ENCODE measurements at places on chromosomes 2 and 18.
A peak's percentile ranks its signal among the peaks of the same experiment; 100 is the strongest.

DNA sequence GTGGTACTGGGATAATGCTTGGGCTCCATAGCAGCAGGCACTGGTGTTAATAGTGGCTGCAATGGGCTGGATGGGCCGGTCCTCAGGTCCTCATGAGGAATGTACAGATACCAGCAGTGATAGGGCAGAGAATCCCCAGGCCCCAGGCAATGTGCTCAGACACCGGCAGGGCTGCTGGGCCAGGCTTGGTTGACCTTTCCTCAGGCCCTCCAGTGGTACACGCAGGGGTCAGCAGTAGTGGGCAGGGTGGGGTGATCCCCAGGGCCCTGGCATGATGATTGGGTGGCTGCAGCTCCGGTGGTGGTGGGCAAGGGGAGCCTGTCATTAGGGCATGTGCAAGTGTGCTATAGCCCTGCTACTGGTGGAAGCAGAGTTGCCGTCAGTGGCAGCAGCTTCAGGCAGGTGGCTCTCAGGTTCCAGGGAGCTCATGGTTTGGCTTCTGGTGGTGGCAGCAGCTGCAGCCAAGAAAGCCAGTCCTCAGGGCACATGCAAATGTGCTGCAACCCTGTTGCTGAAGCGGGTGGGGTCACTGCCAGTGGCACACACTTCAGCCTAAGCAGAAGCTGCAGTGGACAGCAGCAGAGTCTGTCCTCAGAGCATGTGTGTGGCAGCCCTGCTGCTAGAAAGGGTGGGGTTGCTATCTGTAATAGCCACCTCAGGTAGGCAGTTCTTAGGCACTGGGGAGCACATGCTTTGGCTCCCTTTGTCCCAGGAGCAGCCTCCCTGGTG, 56.8 kb downstream of the CCNT2 start:
- no peak for DNase-seq

DNA sequence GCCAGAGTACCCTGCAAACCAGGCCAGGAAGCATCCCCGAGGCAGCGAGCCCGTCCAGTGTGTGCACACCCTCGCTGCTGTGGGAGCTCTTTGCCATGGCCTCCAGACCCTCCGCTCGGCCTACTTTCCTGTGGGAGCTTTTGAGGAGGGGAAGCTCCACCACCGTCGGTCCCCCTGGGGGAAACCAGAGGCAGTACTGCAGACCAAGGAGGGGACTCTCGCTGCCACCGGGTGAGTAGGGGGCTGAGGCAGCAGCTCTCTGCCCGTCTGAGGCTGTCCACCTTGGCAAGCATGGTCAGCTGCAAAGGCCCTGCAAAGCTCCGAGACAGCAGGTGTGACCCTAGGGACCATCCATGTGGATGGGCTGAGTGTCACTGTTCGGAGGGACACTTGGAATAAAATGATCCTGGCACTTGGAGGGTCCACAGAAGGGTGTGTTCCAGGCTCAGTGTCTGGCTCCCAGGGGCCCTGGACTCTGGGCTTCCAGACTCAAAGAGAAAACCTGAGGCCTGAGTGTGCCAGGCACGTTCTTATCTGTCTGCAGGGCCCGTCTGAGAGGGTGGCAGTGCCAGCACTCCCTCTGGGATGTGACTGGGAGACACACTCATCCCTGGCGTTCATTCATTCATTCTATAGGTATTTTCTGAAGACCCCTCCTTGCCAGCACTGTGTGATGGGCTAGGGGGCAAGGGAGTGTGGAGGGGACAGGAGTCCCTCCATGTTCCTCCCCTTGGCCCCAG, 282.8 kb upstream of the HS6ST1 start:
- DNase-seq = peak; percentile 38

GRCh38 chr2:120680136-120680761, 55.4 kb upstream of the GLI2 start:
- DNase-seq = peak; percentile 88

DNA sequence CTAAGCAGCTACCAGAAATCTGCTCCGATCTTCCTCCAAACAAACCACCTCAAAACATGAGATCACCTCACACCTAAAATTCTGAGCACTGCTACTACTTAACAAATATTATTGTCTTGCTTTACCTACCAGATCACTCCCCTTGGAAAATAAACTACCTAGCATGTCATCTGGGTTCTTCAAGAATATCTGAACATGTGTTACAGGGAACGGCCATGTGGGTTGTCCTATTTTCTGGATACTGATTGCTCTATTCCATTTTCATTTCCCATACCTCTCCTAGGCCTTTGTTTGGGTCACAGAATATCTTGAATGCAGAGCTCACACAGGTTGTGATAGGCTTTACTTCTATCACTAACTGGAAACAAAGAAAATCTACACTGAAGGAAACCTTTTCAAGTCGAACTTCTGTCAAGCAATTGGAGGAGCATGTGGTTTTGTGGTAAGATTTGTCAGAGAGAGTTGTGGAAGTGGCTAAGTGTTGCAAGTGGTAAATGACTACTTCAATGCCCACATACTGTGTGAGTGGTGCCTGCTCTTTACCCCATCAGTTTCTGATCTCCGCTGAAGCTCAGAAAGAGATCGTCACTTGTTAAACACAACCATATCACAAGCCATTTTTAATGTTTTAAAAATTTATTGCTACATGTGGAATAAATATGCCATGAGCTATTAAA, 739.1 kb upstream of the ZEB2 start:
- no peak for DNase-seq

- DNase-seq = no peak
Observed at GRCh38 chr2:214537929-214538328, 127.1 kb downstream of the VWC2L start.

DNA sequence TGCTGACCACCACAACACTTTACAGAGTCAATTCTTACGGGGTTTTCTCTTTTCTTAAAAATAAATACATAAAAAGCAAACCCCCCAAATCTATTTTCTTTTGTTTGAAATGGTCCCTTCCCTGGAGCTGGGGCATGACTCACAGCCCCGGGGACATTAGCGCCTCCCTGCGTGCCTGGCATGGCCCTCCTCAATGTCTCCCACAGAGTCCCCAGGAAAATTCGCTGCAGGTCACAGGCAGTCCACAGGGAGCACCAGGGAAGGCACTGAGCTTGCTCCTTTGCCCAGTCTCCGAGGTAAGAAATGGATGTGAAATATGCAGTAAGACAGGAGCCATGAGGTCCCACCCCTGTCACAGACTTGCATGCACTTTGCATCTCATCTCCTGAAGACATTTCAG, 142.5 kb downstream of the LAMA1 start:
- no peak for DNase-seq

- peak; percentile 37 for DNase-seq
Observed at GRCh38 chr2:132623096-132623839, 46.7 kb downstream of the LYPD1 start.

DNA sequence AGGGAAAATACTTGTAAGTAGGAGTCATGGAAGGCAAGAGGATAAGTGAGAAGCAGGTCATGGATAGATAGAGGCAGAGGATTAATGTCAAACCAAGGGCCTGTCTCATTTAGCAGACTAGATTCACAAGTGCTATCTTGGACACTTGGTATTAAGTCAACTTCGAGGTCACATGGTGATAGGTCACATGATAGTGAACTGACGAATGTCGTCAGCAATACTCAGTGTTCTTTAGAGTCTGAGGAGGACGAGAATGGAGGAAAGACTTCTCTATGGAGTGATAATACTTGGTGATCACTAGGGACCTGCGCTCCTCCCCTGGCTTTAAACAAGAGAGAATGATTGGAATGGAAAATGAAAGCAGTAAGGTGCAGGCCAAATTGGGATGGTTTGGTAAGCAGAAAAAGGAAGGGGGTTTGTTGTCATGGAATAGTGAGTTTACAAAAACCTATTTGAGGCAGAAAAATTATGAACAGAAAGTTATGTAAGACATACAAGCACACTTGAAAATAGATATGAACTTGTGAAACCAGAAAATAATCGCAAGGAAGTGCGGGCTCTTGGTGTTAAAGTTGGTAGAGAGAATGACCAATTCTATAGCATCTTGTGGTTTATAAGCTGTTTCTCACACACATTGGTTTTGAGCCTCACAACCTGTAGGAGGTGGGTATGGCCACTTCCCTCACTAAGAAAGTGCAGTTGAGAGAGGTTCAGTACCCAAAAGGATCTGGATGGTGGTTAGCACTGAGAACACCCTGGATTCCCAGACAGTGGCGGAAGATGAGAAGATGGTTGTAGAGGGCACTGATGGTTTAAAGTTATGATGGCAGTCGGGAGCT, 141.5 kb downstream of the WDSUB1 start:
- no peak for DNase-seq

DNA sequence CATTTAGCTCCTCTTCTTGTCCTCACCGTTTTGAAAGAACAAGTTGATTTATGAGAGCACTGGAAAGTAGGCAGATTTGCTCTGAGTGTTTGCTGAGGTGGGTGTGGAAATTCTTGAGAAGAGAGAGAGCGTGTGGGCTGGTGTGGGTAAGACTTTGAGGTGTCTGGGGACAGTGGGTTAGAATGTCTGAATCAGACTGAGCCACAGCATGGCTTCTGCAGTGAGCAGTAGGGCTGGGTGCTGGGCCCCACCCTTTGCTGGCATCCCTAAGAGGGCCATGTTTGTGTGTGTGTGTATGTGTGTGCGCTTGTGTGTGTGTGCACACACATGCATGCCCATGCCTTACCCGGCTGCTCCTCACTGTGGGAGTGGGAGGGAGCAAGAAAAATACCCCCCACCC, 63.7 kb downstream of the COPS8 start:
- no peak for DNase-seq

DNA sequence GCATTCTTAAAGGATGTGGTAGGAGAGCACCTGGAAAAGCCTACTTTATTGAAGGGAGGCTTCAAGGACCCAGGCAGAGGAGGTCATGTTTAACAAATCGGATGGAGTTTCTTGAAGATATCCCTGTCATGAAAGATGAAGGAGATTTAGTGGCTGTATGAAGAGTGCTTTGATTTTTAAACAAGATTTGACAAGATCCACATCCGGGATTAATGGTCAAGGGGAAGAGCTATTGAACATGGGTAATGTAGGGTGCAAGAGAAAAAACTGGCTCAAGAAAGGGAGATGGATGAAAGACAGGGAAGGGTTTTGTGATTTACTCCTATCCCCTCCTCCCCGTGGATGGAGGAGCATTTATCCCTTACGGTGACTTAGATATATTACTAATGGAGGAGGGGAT, 113.1 kb upstream of the OSR1 start:
- DNase-seq = no peak

DNA sequence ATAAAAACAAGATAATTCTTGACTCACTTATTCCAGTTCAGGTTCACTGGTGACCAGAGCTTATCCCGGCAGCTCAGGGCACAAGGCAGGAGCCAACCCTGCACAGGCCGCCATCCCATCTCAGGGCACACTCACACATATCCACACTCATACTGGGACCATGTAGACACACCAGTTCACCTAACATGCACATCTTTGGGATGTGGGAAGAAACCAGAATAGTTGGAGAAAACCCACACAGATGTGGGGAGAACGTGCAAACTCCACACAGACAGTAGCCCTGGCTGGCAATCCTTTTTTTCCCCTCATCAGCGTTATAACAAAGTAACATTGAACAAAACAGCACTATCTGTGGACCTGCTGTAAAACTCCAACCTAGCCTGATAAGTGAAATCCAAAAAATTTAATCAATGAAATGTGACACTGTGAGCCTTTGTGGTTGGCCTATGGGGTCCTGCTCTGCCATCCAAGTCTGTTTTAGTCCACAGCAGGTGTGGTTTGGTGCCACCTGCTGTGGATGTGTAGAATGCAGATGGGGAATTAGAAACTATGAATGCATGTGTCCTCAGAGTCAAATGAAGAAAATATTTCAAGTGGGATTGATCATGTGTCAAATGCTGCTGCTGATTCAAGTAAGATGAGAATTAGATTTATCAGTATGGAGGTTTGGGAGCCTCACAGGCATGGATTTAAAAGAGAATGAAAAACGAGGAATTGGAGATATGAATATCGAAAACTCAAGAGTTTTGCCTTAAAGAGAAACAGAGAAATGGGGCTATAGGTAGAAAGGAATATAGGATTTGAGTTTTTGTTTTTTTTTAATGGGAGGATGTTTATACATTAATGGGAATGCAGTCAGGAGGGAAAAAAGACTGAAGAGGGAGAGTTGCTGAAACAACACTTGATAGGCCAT, 47.0 kb downstream of the UGP2 start:
- peak; percentile 70 for DNase-seq

GRCh38 chr2:170013802-170014551, 164.0 kb upstream of the MYO3B start:
- DNase-seq = peak; percentile 89

DNA sequence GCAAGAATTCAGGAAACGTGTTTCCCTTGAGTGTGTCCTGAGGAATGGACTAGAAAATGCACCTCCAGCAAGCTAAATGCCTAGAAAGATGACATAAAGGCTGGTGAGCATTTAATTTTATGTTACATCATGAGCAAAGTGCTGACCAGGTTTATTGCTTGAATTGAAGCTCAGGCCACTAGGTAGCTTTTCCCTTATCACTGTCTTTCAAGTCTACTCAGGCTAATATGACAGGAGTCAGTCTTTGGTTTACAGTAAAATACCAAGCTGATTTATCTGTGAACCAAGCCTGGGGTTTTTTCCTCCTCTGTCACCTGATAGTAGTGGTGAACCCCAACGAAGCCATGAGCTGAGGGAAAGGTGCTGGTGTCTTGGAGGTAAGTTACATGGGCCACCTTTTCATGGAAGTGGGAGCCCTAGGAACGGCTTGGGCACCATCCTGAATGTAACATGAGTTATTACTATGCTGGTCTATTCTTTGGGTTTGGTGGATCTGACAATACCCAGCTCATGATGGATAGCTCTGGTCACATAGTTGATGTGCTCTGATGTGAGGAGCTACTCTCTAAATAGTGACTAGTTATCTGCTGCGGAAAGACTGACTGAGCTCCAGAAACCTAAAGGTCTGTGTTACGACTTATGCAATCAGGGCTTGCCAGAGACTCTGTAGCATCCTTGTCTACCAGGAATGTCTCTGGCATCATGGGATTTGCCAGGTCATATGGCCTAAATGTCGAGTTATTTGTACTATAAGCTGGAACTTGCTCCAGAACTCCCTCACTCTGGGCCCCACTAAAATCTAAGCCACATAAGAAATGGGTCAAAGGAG, 39.8 kb downstream of the NUP35 start:
- DNase-seq = no peak

- DNase-seq = no peak
Observed at GRCh38 chr2:192159208-192159607, 35.5 kb downstream of the TMEFF2 start.

DNA sequence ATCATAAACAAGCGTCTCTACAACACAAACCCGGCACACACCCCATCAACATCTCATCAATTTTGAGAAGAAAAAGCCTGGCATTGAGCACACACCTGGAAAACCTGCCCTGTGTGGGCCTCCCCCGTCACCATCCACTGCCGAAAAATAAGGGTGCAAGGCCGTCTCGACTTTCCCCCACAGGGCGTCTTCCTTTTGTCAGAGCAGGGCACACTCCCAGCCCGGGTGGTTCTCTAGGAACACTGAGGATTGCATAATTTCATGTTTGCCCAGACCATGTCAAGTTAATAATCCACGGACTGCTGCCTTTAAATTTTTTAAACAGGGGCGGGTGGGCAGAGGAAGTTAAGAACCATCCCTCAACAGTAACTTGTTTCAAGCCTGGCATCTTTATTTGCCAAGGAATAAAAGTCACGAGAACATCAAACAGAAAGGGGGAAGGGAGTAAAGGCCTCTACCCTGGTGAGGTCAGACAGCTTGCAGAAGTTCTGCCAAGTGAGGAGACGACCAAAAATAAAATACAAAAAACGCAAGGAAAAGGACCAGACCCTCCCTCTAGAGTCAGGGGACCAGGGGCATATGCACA, 2.1 kb downstream of the TFCP2L1 start:
- DNase-seq = no peak
